ENCODE measurements at places on chromosomes 5 and 9.

DNA sequence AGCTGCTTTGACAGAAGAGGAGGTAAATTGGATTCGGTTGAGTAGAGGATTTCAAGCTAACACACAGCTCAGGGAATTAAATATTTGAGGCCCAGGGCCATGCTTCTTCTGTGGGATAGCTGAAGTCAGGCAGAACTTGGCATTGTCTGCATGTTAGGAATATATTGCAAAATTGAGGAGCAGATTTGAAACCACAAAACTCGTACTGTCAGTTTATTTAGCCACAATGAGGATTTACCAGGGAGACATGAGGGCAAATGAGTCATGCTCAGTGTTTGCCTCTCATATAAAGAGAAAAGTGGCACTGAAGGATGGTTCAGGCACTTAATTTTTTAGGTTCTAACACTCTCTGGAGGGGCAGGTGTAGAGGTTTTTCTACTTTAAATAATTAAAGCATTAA lies 83.0 kb upstream of the PRLR start:
- no peak for DNase-seq

DNA sequence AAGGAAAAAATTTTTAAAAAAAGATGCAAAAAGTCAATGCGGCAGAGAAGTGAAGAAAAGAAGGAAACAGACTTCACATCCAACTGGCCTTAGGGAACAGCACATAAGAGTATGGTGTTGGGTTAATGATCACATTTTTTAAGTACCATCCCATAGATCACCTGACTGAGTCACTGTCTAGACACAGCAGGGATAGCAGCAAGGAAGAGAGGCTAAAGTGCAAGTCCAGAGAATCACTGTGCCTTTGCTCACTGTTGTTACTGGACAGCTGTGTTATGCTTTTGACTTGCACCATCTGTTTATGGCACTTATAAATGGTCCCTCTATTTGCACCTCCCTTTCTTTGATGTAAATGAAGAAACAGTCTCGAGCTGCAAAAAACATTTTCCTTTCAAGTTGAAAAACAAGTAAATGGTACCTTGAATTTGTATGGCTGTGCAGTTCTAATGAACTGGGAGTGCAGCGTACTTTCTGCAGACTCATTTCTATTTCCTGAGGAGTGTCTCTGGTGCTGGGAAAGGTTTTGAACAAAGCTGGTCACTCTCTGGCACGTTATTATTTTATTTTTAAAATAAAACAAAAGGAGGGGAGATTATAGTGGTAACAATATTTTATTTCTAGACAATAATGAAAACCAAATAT lies 84.2 kb downstream of the TRPM6 start:
- DNase-seq: no peak

DNA sequence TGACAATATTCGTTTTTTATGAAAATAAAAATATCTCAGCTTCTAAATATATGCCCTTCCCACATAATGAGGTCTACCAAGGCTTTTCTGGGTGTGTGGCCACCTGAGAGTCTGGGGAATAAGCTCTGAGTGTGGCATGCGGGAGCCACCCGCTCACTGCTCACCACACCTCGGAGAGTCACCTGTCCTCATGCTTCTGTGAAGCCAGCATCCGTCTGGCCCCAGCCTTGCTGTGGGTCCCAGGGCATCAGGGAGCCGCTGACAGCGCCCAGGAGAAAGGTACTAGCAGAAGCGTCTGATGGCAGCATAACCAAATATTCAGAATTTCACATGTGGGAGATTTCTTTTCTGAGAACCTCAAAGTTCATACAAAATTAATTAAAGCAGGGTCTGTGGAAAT lies 133.2 kb upstream of the IRX4 start:
- DNase-seq: no peak

DNA sequence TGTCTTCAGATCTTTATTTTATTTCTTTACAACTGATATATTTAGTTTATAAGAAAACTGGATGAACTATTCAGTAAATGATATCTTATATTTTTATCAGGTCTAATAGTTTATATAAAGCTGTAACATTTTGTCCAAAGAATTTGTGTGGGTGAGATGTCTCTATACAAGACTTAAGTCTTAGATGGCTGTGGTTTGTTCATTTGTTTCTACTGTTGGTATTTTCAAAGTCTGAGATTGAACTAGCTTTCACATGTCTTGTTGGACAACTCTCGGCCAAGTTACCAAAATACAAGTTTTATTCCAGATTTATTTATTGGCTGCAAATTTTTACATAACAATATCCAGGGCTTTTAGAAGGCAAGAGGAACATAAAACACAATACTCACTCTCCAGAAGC lies 286.0 kb downstream of the NR2F1-AS1 start:
- DNase-seq: no peak

GRCh38 chr9:126882746-126883145 lies 22.3 kb downstream of the ZBTB34 start:
- DNase-seq: no peak

DNA sequence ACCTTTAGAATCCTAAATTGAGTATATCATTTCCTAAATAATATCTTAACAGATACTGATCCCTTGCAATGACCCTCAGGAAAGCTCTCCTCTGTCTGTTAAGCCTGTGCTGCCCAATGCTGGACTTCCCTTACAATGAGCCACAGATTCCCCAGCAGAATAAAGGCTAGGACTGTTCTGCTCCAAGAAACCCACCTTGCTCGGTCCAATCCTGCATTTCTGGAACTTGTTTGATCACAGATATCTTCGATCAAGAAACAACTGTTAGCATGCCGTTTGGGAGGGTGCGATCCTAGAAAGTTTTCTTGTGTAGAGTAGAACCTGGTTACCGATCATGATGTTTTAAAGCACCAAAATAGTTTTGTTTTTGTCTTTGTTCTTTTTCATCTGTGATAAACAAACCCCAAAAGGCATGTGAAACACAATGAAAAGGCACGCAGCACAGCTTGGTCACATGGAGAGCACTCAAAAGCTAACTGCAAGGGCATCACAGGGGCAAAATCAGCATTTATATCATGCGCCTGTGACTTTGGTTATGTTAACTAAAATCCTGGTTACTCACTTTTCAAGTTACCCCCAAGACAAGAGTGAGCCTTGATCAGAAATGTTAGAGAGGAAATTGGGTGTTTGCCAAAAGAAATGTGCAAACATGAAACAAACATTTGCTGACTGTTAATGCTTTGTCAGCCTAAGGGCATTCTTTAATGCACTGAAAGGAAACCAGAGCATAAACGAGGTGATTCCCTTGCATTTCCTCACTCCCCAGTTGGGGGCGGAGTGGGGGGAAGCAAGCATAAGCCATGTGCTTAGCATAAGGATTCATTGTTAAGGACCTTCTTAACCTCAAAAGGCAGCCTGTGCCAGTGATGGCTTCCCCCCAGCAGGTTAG lies 61.9 kb upstream of the ADAMTS16 start:
- no peak for DNase-seq
